ENCODE measurements at places on chromosomes 7 and 10.

DNA sequence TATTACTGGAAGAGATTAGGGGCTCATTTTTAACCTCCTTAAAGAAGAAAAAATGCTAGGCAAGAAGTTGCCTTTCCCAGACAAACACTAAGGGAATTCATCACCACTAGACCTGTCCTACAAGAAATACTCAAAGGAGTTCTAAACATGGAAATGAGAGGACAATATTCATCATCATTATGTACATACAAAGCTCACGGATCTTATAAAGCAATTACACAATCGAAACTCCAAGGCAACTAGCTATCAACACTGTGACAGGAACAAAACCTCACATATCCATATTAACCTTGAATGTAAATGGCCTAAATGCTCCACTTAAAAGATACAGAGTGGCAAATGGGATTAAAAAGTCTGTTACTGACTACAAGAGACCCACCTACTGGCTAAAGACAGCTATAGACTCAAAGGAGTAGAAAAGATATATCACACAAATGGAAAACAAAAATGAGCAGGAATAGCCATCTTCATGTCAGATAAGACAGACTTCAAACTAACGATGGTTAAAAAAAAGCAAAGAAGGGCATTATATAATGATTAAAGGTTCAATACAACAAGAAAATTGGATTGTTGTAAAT is 246.6 kb downstream of the ADRA2A start:
- no peak for DNase-seq

DNA sequence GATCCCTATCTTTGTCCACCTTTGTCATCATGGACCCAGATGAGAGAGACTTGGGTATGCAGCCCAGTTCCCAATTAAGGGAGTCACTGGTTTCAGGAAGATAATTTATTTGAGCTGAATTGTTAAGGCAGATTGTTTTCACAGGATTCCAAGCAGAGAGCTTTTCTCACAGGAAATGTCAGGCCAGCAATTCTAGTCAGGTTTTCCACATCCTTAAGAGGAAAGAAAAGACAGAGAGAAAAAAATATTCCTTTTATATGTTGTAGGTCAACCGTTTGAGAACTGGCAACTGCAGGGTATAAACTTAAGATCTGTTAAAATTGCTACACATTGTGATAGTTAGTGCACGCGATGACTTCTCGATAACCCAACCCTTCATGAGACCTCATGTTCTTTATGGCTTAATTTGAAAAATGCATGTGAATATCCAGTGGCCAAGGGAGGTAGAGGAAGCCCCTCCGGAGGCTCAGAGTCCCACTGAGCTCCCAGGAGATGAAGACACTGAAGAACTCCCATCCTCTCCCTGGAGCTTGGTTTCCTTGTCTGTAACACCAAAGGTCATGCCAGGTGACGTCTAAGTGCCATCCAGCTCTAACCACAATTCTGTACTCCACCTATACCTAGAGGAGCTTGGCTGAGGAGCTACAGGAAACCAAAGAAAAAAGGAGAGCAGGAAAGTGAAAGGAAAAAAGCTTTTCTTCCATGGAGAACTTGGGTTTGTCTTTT is 45.6 kb downstream of the MINDY4 start:
- peak; percentile 12 for DNase-seq

GRCh38 chr10:28548781-28549498 is 16.0 kb downstream of the WAC start:
- DNase-seq: no peak

GRCh38 chr7:49767719-49768118 is 5.7 kb upstream of the VWC2 start:
- no peak for DNase-seq

DNA sequence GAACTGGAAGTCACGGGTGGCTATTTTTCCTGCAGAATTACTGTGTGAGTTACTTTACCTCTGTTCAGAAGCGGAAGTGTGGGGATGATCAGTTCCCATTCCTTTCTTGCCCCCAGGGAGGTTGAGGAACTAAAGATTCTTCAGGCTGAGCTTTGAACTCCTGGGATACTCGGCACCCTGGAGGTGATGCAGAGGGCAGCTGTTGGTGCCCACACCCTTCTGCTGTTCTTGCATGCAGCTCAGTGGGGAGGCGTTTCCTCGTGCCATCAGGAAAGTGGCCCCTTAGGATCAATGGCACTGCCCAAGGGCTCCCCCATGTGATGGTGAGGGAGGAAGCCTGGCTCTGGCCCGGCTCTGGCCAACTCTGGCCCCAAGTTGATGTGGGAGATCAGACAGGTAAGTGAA is 44.7 kb upstream of the MXI1 start:
- no peak for DNase-seq

Data from epithelial cell of esophagus (primary cell).